ENCODE measurements at places on chromosomes 4 and X.
A peak's percentile ranks its signal among the peaks of the same experiment; 100 is the strongest.

- no peak for DNase-seq
Measured at GRCh38 chr4:72374159-72374558, 194.9 kb downstream of the ADAMTS3 start.

GRCh38 chr4:171588051-171588545 lies 225.1 kb upstream of the GALNTL6 start:
- DNase-seq: no peak

GRCh38 chr4:8427761-8428287 lies 12.7 kb downstream of the ACOX3 start:
- DNase-seq: no peak

DNA sequence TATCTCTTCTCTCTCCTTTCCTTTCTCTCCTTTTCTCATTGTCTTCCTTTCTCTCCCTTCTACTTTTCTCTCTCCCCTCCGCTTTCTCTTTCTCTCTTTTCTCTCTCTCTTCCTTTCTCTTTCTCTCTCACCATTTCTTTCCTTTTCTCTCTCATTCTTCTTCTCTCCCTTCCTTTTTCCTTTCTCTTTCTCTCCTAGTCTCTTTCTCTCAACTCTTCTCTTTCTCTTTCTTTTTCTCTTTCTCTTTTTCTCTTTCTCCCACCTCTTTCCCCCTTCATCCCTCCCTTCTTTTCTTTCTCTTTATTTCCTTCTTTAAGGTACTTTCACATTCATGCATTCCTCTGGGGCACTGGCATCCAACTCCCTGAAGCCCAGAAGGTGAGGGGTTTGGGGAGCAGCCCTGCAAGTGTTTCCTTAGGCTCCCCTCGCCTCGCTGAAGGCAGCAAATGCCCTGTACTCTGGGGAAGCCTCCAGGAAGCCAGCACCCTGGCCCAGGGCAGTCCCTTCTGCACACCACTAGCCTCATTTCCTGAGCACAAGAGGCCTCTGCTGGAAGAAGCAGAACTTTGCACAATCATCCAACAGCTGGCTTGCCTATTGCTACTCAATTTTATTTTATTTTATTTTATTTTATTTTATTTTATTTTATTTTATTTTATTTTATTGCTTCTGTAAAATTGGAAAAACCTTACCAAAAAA lies 124.2 kb downstream of the NFKB1 start:
- peak; percentile 68 for DNase-seq

GRCh38 chr4:175509320-175509719 lies 302.7 kb downstream of the GPM6A start:
- no peak for DNase-seq

DNA sequence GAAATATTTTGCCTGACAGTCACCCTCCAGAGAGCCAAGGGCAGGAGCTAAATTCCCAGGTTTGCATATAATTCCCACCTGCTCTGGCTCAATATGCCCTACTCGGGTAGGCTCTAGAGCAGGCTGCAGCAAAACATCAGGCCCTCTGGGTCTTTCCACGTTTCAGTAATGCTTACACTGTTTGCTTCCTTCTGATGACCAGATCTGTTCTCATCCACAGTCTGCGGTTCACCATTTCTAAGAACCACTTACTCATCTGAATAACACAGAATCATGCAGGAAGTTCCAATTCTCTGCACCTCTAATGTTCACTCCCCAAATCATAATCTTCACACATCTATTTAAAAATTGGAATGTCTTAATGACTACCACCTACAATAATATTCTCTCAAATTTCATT lies 141.4 kb downstream of the PPP3CA start:
- peak; percentile 49 for DNase-seq

DNA sequence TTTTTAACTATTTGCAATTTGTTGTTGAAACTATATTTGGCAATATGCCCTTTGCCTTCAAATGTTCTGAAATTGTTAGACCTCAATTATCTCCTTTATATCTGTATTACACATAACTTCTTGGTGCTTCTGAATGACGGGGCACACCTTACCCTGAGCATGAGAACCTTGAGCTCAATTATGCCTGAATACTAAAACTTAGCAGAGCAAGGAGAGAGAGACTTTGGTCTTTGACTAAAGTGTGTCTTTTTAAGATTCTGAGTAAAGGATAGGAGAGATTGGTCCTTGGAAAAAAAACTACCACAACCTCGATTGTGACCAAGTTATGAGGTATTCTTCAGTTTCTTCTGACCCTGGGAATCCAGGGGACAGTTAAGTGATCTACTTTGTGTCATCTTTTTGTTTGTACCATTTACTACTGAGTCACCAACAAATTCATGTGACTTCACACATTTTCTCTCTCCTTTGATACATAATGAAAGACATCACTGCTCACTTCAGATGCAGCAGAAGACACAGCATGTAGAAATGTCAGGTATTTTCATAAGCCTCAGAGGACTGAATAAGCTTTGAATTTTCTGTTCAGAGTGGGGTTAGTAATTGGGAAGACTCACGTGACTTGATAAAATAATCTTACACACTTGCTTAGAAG lies 51.4 kb downstream of the PTTG2 start:
- no peak for DNase-seq

GRCh38 chr4:138334346-138335016 lies 92.3 kb upstream of the SLC7A11 start:
- no peak for DNase-seq

DNA sequence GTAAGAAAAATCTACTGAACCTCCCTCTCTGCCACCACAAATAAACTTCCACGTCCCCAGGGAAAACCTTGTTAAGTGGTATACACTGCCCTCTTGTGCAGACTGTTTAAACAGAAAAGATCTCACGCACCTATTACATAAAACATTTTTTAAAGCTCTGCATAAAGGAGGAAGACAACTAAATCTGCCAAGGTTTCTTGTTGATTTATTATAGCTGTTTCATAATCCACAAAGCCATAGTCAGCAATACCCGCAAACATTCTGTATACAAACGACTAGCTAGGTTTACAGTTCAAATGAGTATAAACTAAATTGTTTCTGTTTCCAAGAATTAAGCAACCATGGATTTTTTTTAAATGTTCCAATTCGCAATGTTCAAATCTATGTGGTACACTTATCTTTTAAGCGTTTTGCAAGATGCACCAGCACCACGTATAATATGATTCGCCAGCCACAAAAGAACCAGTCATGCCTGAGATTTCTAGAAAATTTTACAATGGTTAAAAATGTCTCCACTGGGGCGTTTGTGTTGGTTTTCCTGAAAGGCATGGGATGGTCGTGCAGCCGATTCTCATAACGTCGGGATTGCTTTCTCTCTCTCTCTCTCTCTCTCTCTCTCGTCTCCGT lies 164.6 kb downstream of the PRKX start:
- no peak for DNase-seq
